Smooth muscle cell of the umbilical artery (primary cell): ENCODE measurements at places on chromosomes 5 and 9. TPM values are rescaled to one million over a fixed set of nuclear protein-coding genes. Genes with fewer than 3 reads are reported as not detected.

Gene GMCL2
- not detected in 2 replicates for total RNA-seq

Gene NREP
- 162 and 182 TPM in 2 replicates for total RNA-seq

Gene GDNF
- total RNA-seq, result 1.2 and 2.8 TPM in 2 replicates

Gene TMEM215
- not detected in 2 replicates for total RNA-seq

Gene ARID3C
- 0.18 TPM in 1 of 2 replicates, not detected in the other for total RNA-seq

Gene RXRA
- total RNA-seq, result 7.4 and 12.4 TPM in 2 replicates

Gene SPINK4
- total RNA-seq, result not detected in 2 replicates

Gene FRMPD1
- under 0.01 and 0.05 TPM in 2 replicates for total RNA-seq

Gene CARTPT
- total RNA-seq, result not detected in 2 replicates

Gene PCDHB5
- 0.60 and 1.8 TPM in 2 replicates for total RNA-seq

Gene ESM1
- 6.5 and 106 TPM in 2 replicates for total RNA-seq

Gene GPX3
- total RNA-seq, result 1.1 and 1.2 TPM in 2 replicates

Gene DNAJA1
- total RNA-seq, result 93.2 and 120 TPM in 2 replicates

Gene PCDHGA10
- 6.8 and 8.6 TPM in 2 replicates for total RNA-seq

Gene SLC1A1
- total RNA-seq, result 18.7 and 26.8 TPM in 2 replicates

Gene FSD1L
- 6.8 and 8.7 TPM in 2 replicates for total RNA-seq

Gene PCDHA5
- total RNA-seq, result under 0.01 and 0.05 TPM in 2 replicates

Gene ENTREP1
- total RNA-seq, result under 0.01 and 0.05 TPM in 2 replicates

Gene TMEM171
- total RNA-seq, result 1.8 and 4.7 TPM in 2 replicates

Gene SPRY4
- total RNA-seq, result 11.3 TPM in 2 replicates

Gene RPS23
- 1,641 and 2,239 TPM in 2 replicates for total RNA-seq

Gene PNPLA7
- 0.59 and 2.3 TPM in 2 replicates for total RNA-seq

Gene PIP5KL1
- 1.5 and 2.3 TPM in 2 replicates for total RNA-seq

Gene CEL
- total RNA-seq, result 0.30 and 0.46 TPM in 2 replicates

Gene FLT4
- 0.30 and 0.46 TPM in 2 replicates for total RNA-seq

Gene FIBCD1
- 16.9 and 26.0 TPM in 2 replicates for total RNA-seq

Gene FAM151B
- 4.6 and 11.3 TPM in 2 replicates for total RNA-seq

Gene GARIN3
- total RNA-seq, result not detected in 2 replicates

Gene PCA3
- not detected in 2 replicates for total RNA-seq

Gene RIC1
- 52.8 and 53.4 TPM in 2 replicates for total RNA-seq

Gene MPDZ
- 97.9 and 100 TPM in 2 replicates for total RNA-seq

Gene TIGD6
- 6.6 and 7.7 TPM in 2 replicates for total RNA-seq

Gene AMBP
- total RNA-seq, result not detected in 2 replicates

Gene SLC45A2
- under 0.01 TPM in 1 of 2 replicates, not detected in the other for total RNA-seq

Gene EPB41L4A
- 0.89 and 3.2 TPM in 2 replicates for total RNA-seq

Gene CD274
- total RNA-seq, result 2.7 and 22.5 TPM in 2 replicates

Gene NAIP
- total RNA-seq, result 1.2 and 5.2 TPM in 2 replicates

Gene FOXD4
- total RNA-seq, result under 0.01 and 0.09 TPM in 2 replicates

Gene LAMC3
- total RNA-seq, result under 0.01 and 0.05 TPM in 2 replicates

Gene MAMDC2
- total RNA-seq, result 0.30 and 5.8 TPM in 2 replicates

Gene SPAG8
- total RNA-seq, result 0.55 and 1.2 TPM in 2 replicates

Gene BTNL8
- total RNA-seq, result not detected in 2 replicates

Gene CLTB
- 72.2 and 86.4 TPM in 2 replicates for total RNA-seq

Gene ADAMTS2
- 113 and 161 TPM in 2 replicates for total RNA-seq

Gene F12
- total RNA-seq, result 0.51 and 0.89 TPM in 2 replicates

Gene STPG3
- total RNA-seq, result not detected in 2 replicates

Gene PCDHAC2
- total RNA-seq, result 0.30 and 0.32 TPM in 2 replicates

Gene SH3TC2
- total RNA-seq, result 1.2 TPM in 2 replicates

Gene HTR1A
- total RNA-seq, result not detected in 2 replicates

Gene MLLT3
- total RNA-seq, result 19.4 and 25.8 TPM in 2 replicates
